ENCODE measurements at places on chromosomes 6 and 20.

DNA sequence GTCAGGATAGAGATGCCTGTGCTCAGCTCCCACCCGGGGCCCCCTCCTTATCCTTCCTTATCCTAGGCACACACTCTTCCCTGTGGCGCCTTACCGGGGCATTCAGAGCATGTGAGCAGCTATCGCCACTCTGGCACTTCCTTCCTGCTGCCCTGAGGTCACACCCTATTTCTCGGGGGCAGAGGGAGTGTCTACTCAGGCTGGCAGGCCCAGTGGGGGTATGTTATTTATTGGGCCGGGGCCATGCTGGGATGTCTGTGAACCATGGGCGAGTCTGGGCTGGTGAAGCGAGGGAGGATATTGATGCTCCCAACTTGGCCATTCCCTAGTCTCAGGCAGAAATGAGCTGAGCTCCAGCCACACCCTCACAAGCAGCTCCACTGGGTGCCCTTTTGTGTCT, 3.9 kb upstream of the LY6G6D start:
- DNase-seq: no peak

GRCh38 chr6:3612341-3613041, 139.0 kb downstream of the PXDC1 start:
- DNase-seq: peak; percentile 91

GRCh38 chr20:49276161-49276960, 1.5 kb downstream of the ZNFX1 start:
- peak; percentile 36 for DNase-seq

DNA sequence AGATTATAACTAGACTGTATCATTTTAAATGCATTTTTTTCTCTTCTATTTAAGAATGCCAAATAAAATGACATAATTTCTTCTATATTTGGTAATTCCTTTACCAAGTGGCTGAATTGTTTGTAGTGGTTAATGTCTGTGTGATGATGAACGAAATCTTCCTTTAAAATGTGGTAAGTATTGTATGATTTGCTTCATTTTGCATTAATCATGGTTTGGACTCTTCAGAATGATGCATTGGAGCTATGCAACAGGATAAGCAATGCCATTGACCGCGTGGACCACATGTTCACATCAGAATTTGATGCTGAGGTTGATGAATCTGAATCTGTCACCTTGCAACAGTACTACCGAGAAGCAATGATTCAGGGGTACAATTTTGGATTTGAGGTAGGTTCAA, 99.6 kb downstream of the MAP3K4 start:
- DNase-seq: no peak

DNA sequence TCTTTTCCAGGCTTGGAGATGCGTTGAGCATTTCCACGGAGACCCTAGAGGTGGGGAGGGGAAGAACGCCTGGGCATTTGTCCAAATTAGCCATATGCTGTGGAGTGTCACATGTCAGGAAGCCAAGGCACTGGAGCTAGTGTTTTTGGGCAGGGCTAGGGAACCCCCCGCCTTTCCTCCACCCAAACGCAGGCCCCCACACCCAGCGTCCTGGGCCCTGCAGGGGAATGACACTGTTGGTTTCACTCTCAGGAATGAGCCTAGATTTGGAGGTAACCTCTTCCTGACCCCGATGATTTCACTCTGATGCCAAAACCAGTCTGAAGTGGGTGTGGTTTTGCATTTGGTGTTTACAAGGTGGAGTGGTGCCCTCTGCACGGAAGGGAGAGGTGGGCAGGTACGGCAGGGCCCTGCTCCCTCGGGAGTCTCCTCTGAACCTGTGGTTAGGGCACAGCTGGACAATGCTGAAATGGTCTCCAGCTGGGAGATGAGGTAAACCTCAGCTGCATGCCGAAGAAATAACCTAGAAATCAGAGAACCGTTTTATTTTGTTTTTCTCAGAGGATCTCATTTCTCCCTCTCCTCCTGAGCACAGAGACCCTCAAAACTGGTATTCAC, 29.5 kb downstream of the MTHFD1L start:
- no peak for DNase-seq
